Glomerular endothelial cell (primary cell): ENCODE measurements at places on chromosomes 2 and 18.
A peak's percentile ranks its signal among the peaks of the same experiment; 100 is the strongest.

GRCh38 chr2:12769492-12770105 lies 52.9 kb downstream of the TRIB2 start:
- DNase-seq: no peak

- DNase-seq: no peak
Observed at GRCh38 chr18:48566589-48566988, 27.8 kb downstream of the CTIF start.

DNA sequence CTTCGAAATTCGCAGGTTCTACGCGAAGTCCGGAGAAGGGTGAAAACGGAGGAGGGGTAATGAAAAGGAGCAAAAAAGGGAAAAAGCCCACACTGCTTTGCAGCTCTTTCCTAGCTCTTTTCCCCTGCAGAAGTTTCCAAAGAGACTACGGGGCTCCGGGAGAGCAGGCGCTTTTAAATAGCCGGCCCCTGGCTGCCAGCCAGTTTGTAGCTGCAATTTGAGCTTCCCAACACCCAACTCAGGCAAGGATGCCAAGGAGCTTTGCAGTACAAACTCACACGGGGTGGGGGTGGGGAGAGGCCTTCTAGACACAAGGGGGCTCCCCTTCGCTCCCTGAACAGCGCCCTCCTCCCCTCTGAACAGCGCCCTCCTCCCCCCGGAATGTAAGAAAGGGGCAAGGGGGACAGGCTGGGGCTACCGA lies at the start of gene IGFBP5:
TSS of gene IGFBP5 (minus strand) at position 149 of the 421 bp plus-strand sequence. CDS start 774 bp downstream, outside the sequence.
- no peak for DNase-seq

GRCh38 chr2:183014005-183014404 lies 24.3 kb downstream of the NCKAP1 start:
- no peak for DNase-seq

GRCh38 chr2:117977696-117978095 lies 36.2 kb downstream of the CCDC93 start:
- no peak for DNase-seq

DNA sequence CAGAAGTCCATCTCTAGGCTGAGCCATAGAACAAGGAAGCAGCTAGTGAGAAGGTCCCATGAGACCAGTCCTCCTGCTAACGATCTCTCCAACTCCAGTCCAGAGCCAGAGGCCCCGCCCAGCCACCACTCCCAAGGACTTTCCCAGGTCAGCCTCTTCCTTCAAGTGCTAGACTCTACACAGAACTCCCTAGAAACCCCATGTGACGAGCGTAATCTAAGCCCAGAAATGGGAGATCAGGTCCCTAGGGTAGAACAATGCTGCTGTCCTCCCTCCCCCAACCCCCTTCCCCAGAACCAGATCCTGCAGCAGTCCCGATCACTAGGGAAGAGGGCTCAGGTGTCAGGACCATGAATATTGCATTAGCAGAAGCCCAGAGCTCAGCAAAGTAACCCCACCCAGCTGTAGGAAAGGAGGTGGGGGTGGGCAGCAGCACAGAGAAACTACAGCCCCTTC lies 6.9 kb downstream of the DCTN1 start:
- no peak for DNase-seq

DNA sequence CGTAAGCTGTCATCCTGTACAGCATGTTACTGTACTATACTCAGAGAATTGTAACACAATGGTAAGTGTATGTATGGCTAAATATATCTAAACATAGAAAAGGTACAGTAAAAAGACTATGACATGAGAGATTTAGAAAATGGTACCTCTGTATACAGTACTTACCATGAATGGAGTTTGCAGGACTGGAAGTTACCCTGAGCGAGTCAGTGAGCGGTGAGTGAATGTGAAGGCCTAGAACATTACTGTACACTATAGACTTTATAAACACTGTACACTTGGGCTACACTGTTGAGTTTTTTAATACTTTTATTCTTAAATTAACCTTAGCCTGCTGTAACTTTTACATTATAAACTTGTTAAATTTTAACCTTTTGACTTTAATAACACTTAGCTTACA lies 1.5 kb downstream of the DDX18 start:
- no peak for DNase-seq

- no peak for DNase-seq
Observed at GRCh38 chr2:81645745-81646301, 1341.3 kb upstream of the LRRTM1 start.

- DNase-seq: no peak
Observed at GRCh38 chr18:12907258-12907925, 23.4 kb upstream of the PTPN2 start.

DNA sequence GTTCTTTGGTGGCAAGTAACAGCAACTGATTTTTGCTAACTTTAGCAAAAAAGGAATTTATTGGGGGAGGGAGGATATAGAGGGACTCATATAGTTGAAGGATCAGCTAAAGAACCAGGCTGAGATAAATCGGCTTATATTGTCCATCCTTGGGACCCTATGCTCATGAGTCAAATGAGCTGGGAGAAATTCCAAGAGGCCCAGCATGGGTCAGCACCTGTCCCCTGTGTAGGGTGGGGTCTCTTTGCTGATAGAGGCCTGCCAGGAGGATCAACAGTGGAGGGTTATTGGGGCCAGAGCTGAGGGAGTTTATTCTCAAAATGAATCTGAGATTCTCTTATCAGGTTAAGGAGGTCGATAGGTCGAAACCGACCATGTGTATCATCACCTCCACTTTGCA lies 97.2 kb downstream of the VAPA start:
- no peak for DNase-seq

- no peak for DNase-seq
Observed at GRCh38 chr2:180882959-180883358, 97.4 kb upstream of the UBE2E3 start.

DNA sequence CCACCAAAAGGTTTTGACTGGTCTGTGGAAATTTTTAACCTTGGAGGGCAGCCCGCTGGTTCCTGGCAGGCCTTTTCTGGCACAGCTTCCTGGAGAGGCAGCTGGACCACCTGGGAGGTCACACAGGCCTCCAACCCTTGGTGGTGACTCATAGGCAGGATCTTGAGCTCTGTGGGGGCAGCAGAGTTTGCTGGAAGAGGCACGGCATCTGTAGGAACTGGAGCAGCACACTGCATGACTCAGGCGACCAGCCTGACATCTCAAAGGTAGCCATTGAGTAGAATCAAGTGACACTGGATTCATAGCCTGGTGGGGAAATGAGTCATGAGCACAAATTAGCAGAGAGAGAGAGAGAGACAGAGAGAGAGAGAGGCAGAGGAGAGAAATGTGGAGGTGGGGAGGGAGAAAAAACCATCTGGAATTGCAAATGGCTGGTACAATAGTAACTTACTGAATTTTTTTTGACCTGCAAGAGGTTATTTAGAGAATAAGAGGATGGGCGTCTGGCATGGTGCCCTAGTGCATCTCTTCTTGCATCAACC lies 57.4 kb downstream of the TRPM8 start:
- DNase-seq: peak; percentile 68

DNA sequence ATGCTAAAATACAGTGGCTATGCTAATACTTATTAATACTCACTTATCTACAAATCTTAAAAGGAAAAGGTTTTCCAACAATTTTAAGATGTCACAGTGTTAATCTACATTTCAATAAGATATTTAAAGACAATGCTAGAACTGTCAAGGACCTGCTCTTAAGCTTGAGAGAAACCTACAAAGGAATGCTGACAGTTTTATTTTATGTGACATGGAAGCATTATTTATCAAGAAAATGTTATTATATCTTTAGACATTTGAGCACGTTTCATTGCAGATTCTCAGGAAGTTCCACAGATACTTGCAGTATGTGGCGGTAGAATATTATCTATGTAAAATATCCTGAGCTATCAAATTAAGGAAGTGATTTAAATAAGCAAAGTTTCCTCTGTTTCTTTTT lies 1255.7 kb upstream of the ZEB2 start:
- no peak for DNase-seq

DNA sequence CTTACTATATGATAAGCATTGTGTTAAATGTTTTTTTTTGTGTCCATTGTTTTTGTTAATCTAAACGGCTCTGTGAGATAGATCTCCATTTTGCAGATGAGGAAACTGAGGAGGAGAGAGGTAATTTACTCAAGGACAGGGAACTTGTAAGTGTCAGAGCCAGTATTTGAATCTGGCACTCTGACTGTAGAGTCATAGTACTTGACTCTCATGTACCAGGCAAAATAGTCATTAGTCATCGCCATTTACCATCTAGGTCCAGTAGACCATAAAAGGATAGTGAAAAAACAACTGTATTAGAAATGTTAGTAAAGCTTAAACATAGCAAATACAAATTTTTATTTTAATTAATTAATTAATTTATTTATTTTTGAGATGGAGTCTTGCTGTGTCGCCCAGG lies 4.8 kb downstream of the PSMD14 start:
- DNase-seq: no peak

- DNase-seq: no peak
Observed at GRCh38 chr2:232658217-232658785, 24.9 kb downstream of the EFHD1 start.

- DNase-seq: no peak
Observed at GRCh38 chr2:60413069-60413813, 140.2 kb downstream of the BCL11A start.
